ENCODE measurements at places on chromosomes 6 and 20.

GRCh38 chr6:117653949-117654348 lies 21.3 kb upstream of the NUS1 start:
- DNase-seq = no peak

GRCh38 chr6:56486681-56487080 lies 156.0 kb downstream of the DST start:
- no peak for DNase-seq

DNA sequence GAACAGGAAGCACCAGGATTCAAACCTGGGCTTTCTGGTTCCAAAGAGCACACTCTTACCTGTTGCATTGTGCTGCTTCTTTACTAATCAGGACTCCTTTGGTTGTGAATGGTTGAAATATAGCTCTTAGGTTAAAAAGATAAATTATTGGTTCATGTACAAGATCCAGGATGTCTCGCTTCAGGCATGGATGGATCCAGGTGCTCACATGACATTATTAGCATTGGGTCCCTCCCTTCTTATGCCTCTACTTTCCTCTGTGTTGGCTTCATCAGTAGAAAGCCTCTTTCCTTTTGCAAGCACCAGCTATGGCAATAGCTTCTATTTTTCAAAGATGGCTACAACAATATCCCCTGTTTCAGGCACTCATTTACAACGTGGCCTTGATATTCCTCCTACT lies 217.7 kb upstream of the SULF2 start:
- DNase-seq = no peak

- no peak for DNase-seq
Measured at GRCh38 chr6:47308198-47308517, 1.5 kb downstream of the TNFRSF21 start.

DNA sequence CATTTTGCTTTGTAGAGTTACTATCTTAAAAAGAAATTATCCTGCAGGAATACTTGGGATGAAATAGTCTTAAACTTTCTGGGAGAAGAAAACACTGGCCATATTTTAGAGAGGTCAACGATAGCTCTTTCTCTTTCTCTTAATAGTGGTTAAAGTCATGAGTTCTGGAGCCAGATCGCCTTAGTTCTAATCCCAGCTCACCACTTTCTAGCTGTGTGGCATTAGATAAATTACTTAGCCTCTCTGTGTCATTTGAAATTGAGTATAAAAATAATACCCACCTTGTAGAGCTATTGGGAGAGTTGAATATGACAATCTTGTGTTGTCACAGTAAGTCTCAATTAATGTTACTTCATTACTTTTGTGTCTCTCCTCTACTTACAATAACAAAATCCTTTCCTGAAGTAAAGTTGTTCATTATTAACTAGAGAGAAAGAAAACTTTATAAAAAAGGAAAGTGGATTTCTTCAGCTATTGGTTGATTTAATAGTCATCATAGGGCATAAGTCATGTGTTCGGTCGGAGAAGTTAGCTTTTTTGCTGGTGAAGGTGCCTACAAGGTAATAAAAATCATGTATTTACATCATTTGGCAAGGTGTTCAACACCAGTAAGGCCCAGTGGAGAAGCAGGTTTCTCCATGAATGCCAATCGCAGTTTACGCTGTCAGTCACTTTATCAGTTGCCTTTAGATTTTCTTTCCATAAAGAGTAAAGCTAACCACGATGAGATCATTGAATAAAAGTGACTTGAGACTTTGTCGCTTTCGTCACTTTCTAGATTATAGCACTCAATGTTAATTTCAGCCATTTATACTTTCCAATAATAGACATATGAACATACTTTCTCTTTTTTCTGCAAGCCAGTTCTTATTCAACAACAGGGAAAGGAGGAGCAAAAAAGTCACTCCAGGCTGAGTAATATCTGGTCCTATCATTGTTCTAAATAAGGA lies 2.0 kb downstream of the NEDD9 start:
- DNase-seq = no peak

- DNase-seq = no peak
Measured at GRCh38 chr6:152078804-152079203, 271.3 kb downstream of the ESR1 start.

GRCh38 chr6:87481931-87482330 lies 9.2 kb downstream of the SLC35A1 start:
- DNase-seq = no peak

DNA sequence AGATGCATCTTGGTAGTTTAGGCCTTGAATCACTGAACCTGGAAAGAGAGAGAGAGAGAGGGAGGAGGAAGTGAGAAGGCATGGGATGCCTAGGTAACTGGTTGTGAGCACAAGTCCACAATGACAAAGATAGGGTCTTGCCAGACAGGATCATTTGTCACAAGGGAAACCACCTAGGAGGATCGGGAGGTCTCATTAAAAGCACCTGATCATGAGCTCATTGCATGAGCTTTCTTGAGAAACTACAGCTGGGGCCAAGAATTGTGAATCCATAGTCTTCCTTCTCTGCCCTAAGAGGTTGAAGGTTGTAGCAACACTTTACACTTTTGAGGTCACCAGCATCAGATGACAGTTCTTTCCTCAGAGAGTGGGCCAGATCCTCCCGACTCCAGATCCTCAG lies 195.7 kb downstream of the CD83 start:
- no peak for DNase-seq

- no peak for DNase-seq
Measured at GRCh38 chr6:169513478-169514193, 188.2 kb downstream of the WDR27 start.

DNA sequence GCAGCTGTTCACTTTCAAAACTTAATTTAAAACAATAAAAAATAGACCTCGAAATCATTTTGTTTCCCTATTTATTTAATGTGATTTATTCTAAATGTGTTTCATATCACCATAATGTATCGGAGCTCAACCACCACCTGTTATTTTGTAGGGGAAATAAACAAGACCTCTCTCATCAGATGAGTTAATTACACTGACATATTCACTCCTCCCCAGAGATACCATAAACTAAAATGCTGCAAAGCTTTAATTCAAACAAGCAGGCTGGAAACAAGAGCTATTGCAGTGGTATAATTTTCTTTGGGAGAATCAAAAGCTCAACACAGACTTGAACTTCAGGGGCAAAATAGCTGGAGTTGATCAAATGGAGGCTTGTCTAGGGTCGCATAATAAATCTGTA lies 303.5 kb upstream of the TSHZ2 start:
- DNase-seq = no peak

DNA sequence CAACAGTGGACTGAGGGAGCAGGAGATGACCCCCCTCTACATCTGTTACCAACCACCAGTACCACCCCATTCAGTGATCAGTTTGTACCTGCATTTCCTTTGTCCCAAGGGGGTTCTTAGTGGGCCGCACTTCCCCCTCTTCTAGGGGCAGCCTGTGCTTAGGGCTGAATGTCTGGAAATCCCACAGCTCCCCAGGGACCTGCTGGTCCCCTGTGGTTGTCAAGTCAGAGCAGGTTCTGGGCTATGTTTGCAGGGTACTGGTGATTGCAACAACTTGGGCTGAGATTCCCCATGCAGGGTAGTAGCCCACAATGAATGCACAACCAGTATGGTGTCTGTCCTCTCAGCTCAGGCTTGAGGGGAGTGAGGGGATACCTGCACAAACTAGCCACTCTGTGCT lies 39.7 kb upstream of the COL10A1 start:
- DNase-seq = no peak

- DNase-seq = no peak
Measured at GRCh38 chr6:75933387-75933975, 139.0 kb downstream of the IMPG1 start.

- DNase-seq = no peak
Measured at GRCh38 chr6:35120746-35121145, 20.4 kb downstream of the TCP11 start.

DNA sequence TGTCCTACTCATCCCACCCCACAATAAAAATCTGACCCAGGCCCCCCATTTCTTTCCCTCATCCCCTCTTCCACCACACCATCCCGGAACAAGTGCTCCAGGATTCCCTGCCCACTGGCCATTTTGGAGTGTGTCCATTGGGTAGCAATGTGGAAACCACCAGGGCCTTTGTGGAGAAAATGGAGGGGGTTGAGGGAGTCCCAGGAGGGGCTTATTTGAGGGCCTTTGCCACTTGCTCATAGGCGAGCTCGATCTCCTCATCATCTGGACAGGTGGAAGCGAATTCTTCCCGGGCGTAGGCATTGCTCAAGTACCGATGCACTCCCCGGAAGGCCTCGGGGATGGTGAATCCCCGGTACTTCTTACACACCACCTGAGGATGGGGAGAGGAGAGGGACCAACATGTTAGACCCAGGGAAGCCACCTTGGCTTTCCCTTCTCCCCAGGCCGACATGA lies 1.6 kb upstream of the DDAH2 start:
- DNase-seq = no peak

DNA sequence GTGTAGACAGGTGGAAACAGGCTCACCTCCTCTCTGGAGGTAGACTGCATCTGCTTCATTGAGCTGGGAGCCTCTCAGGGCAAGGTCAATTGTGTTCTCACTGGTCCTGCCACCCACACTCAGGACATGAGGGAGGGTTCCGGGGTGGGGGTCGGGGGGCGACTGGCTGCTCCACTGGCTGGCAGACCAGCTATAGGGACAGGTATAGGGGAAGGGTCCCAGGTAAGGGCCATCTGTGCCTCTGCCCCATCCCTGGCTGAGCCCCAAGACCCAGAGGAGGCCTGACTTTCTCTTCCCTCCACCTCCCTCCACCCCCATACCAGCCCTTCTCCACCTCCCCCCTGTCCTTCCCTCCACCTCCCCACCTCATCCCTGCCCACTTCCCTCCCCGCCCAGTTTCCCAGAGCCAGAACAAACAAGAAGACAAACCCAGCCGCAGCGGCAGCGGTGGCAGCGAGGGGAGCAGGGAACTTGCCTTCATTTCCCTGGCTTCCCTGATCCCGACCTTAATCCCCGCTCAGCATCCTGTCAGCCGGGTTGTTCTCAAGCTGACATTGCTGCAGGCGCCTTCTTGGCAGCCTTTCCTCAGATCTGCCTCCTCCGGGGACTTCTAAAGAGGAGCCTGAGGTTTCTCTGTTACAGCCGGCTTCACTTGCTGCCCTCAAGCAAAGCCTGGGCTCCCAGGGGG lies 18.3 kb upstream of the FOXP4 start:
- DNase-seq = no peak
